ENCODE measurements at places on chromosomes 5 and 9.

DNA sequence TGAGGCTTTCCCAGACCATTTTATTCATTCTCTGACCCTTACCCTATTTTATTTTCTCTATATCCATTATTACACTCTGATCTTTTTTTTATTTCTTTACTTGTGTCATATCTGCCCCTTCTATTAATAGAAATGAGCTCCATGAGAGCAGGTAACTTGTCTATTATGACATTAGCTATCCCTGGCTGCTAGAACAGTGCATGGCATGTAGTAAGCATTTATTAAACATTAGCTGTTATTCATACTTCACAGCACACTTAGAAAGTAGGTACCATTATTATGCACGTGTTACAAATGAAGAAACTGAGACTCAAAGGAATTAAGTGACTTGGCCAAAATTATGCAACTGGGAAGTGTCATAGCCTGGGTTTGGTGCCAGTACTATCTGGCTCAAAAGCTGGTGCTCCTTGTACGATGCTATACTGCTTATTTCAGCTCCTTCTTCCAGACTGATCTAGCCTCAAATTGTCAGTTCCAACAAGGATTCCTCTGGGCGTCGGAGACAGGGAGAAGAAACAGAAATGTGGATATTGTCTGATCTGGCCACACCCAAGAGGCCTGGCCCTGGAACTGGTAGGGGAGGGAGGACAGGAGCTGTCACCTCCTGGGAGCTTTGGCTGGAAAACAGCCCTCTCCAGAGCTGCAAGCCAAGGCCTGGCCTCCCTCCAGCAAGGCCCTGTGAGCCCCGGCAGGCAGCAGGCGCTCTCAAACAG lies 10.8 kb upstream of the NIPAL4 start:
- DNase-seq = no peak

- no peak for DNase-seq
These were observed 446.4 kb upstream of the PTGER4 start for GRCh38 chr5:40233268-40233667.

GRCh38 chr5:54761213-54761701 lies 224.1 kb downstream of the ESM1 start:
- no peak for DNase-seq

- no peak for DNase-seq
These were observed 35.2 kb downstream of the INSYN2B start for GRCh38 chr5:169944922-169945680.

GRCh38 chr9:3478549-3478953 lies 47.2 kb downstream of the RFX3 start:
- no peak for DNase-seq

- no peak for DNase-seq
These were observed 218.2 kb upstream of the IL12B start for GRCh38 chr5:159548517-159548916.

GRCh38 chr9:86829496-86830046 lies 117.7 kb downstream of the GAS1 start:
- DNase-seq = no peak

All from activated CD4-positive, alpha-beta T cell treated with anti-CD3 and anti-CD28 coated beads for 48 hours (primary cell).